ENCODE measurements at places on chromosomes 4 and X. TPM values are rescaled to one million over a fixed set of nuclear protein-coding genes. Genes with fewer than 3 reads are reported as not detected.

DNA sequence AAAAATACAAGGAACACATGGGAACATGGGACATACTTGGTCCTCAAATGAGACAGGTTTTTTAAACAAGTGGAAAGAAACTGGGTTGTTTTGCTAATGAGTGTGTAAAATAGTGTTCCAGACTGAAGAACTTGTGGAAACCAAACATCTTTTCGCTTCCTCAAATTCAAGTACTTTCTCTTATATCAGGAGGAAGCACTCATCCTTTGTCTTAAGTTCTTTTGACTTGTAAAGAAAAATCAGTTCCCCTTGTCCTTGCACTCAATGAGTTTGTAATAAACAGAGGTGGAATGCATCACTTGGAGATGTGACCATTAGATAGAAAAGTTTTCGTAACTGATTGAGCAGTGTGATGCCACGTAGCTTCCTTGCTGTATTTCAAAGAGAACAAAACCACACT is 101.1 kb downstream of the PHOX2B start:
- H3K4me3 ChIP-seq: no peak overlapping the region
- H3K27me3 ChIP-seq: peaks cover 21% of the 10 kb centered on the region
- H3K27ac ChIP-seq: no peak overlapping the region
- H3K36me3 ChIP-seq: no peaks in the 10 kb centered on the region

PROM1 gene
- not detected for total RNA-seq

EDNRA gene
- not detected for total RNA-seq

ANTXR2 gene
- total RNA-seq: 30.0 TPM

DMRTC1 gene
- 0.12 TPM for total RNA-seq

DNA sequence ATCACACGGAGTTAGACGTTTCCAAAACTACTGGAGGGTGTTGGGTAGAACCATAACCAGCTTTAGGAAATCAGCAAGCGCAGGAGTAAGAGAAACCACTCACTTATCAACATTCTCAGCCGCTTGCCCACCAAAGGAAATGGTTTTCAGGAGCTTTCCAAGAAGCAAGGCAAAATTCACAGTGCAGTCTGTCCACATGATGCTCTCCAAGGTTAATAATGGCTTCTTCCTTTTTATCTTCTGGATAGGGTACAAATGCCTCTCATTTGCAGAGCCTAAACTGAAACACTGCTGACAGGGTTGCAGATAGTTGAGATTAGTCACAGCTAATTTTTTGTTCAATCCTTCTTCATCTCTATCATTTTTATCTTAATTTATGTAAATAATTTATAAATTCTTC is 705.4 kb downstream of the RAB28 start:
- H3K27me3 ChIP-seq: no peaks in the 10 kb centered on the region
- no peak overlapping the region for H3K27ac ChIP-seq
- no peak overlapping the region for H3K4me3 ChIP-seq
- no peak for DNase-seq

DNA sequence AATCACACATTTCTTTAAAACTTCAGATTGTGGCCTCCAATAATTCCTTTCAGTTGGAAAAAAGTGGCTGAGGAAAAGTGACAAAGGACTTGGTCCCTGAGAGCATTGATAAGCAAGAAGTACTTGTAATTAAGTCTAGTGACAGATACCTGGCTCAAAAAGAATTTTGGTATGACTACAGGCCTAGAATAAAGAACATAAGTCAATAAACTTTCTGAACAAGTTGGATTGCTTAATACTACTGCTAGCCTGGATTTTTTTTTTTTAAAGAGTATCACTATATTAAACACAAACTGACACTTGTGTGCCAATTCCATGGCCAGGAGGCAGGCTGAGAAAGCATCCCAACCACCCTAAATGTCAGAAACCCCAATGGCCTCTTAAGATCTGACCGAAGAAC is 49.3 kb upstream of the PDGFC start:
- no peak overlapping the region for H3K4me3 ChIP-seq
- H3K36me3 ChIP-seq: no peaks in the 10 kb centered on the region
- no peak for DNase-seq
- H3K4me1 ChIP-seq: no peaks in the 10 kb centered on the region
- H3K27ac ChIP-seq: no peak overlapping the region

NAA11 gene
- not detected for total RNA-seq

DNA sequence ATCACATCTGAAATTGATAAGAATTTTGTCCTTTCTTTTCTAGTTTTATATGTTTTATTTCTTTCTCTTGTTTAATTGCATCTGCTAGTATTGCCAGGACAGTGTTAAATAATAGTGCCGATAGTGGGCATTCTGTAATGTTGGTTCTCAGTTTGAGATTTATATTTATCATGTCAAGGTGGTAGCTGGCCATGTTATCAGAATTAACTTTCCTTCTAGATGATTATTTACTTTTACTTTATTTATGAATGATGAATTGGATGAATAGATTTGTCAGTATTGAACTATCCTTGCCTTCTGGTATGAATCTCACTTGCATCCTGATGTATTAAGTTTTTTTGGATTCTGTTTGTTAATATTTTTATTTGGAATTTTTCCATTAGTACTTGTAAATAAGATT is 42.7 kb downstream of the METAP1 start:
- peaks cover 70% of the 10 kb centered on the region for H3K36me3 ChIP-seq
- no peak for DNase-seq

GRCh38 chrX:53223068-53223693 is 1.8 kb downstream of the KDM5C start:
- H3K36me3 ChIP-seq: peaks cover 16% of the 10 kb centered on the region
- H3K4me1 ChIP-seq: peaks cover 44% of the 10 kb centered on the region
- peak overlapping the region; percentile 98 for H3K27ac ChIP-seq
- no peak for DNase-seq
- no peaks in the 10 kb centered on the region for H3K27me3 ChIP-seq

DNA sequence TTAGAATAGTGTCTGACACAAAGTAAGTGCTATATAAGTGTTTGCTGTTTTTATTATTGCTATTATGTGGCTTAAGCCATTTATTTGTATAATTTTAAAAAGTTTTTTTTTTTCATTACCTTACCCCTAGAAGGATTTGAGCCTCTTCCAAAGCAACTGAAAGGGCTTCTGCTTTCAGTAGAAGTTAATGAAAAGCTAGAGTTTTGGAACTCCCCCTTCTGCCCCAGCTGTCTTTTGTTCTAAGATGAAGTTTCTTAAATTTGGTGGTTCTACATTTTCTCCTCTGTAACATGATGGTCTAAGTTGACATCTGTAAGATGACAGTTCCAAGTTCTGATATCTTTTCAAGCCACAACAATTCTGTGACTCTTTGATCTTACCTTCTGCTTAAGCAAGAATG is 30.3 kb downstream of the FHIP1A start:
- H3K27ac ChIP-seq: no peak overlapping the region
- no peak for DNase-seq
- no peaks in the 10 kb centered on the region for H3K4me1 ChIP-seq
- peaks cover 14% of the 10 kb centered on the region for H3K27me3 ChIP-seq
- no peak overlapping the region for H3K4me3 ChIP-seq

GRCh38 chrX:27767387-27767786 is 40.4 kb upstream of the MAGEB10 start:
- no peak for DNase-seq
- H3K4me3 ChIP-seq: no peak overlapping the region
- H3K27me3 ChIP-seq: no peaks in the 10 kb centered on the region
- no peaks in the 10 kb centered on the region for H3K36me3 ChIP-seq
- no peak overlapping the region for H3K27ac ChIP-seq

GRCh38 chr4:165379678-165380064 is 863 bp downstream of the CPE start:
- no peaks in the 10 kb centered on the region for H3K4me1 ChIP-seq
- H3K4me3 ChIP-seq: no peak overlapping the region
- DNase-seq: no peak
- H3K27ac ChIP-seq: no peak overlapping the region
- H3K36me3 ChIP-seq: no peaks in the 10 kb centered on the region
- peaks cover 70% of the 10 kb centered on the region for H3K27me3 ChIP-seq

CXCL10 gene
- total RNA-seq: 0.27 TPM

DNA sequence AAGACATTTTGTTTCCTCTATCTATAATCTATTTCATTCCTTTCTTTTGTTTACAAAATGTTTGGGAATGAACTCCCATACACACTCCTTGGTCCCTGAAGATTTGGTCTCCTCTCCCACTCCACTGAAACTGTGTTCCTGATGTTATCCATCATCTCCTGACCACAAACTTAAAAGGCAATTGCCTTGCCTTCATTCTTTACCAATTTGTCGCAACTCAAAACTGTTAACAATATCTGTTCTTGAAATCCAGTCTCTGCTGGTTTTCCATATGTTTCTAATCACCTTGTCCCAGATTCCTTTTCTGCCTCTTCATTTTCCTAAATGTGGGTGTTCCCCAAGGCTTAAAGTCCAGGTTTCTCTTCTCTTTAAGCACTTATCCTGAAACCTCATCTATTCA is 262.2 kb upstream of the TTC29 start:
- no peaks in the 10 kb centered on the region for H3K27me3 ChIP-seq
- no peak overlapping the region for H3K4me3 ChIP-seq

DNA sequence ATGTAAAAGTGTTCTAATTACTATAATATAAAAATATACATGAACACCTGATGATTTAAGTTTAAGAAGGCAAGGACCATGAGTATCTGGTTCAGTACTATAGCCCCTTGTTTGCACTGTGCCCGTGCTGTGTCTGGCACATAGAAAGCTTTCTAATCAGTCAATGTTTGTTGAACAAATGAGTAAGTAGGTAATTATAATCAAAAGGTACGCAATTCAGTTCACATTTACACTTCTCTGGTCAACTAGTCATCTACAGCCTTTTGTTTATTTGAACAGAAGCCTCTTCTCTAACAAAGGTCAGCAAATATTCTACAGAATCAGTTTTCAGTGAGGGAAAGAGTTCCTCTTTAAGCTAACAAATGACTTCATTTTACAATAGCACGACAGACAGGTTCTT is 523.3 kb downstream of the SMARCA1 start:
- H3K4me1 ChIP-seq: no peaks in the 10 kb centered on the region
- H3K27ac ChIP-seq: no peak overlapping the region
- DNase-seq: no peak
- H3K27me3 ChIP-seq: no peaks in the 10 kb centered on the region

GRCh38 chr4:113845138-113845537 is 83.6 kb upstream of the CAMK2D start:
- no peaks in the 10 kb centered on the region for H3K4me1 ChIP-seq
- H3K27me3 ChIP-seq: no peaks in the 10 kb centered on the region
- no peak overlapping the region for H3K4me3 ChIP-seq
- DNase-seq: no peak

MAGED4 gene
- total RNA-seq: 0.35 TPM
